ENCODE measurements at places on chromosomes 16 and 17.

GRCh38 chr17:55318081-55318480 is 53.3 kb downstream of the HLF start:
- no peak for DNase-seq

DNA sequence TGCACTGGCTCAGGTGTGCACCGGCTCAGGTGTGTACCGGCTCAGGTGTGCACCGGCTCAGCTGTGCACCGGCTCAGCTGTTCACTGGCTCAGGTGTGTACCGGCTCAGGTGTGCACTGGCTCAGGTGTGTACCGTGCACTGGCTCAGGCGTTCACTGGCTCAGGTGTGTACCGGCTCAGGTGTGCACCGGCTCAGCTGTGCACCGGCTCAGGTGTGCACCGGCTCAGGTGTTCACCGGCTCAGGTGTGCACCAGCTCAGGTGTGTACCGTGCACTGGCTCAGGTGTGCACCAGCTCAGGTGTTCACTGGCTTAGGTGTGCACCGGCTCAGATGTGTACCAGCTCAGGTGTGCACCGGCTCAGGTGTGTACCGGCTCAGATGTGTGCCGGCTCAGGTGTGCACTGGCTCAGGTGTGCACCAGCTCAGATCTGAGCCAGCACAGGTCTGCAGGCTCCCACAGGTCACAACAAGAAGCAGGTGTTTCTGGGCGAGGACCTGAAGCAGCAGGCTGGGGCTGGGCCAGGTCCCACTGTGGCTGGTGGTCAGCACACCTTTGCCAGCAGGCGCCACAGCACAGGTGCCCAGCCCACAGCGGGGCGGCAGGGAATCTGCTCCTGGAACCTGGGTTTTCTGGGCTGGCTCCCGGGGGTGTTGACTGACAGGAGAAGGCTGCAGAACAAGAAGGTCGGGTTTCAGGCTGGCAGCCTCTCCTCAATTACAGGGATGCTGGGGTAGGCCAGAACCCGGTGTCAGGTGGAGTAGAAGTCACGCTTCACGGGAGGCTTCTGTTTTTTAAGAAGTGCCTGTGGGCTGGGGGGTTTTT is 17.2 kb downstream of the METRNL start:
- no peak for DNase-seq

GRCh38 chr16:11356573-11357331 is 11.5 kb downstream of the RMI2 start:
- DNase-seq = no peak

- no peak for DNase-seq
These were observed 21.2 kb downstream of the ARHGAP17 start for GRCh38 chr16:24993722-24994686.

- no peak for DNase-seq
These were observed 330.8 kb upstream of the WSB1 start for GRCh38 chr17:26963163-26963503.

- no peak for DNase-seq
These were observed 137.5 kb upstream of the IRX3 start for GRCh38 chr16:54424043-54424451.

GRCh38 chr16:49750341-49751000 is 105.4 kb downstream of the ZNF423 start:
- DNase-seq = no peak

DNA sequence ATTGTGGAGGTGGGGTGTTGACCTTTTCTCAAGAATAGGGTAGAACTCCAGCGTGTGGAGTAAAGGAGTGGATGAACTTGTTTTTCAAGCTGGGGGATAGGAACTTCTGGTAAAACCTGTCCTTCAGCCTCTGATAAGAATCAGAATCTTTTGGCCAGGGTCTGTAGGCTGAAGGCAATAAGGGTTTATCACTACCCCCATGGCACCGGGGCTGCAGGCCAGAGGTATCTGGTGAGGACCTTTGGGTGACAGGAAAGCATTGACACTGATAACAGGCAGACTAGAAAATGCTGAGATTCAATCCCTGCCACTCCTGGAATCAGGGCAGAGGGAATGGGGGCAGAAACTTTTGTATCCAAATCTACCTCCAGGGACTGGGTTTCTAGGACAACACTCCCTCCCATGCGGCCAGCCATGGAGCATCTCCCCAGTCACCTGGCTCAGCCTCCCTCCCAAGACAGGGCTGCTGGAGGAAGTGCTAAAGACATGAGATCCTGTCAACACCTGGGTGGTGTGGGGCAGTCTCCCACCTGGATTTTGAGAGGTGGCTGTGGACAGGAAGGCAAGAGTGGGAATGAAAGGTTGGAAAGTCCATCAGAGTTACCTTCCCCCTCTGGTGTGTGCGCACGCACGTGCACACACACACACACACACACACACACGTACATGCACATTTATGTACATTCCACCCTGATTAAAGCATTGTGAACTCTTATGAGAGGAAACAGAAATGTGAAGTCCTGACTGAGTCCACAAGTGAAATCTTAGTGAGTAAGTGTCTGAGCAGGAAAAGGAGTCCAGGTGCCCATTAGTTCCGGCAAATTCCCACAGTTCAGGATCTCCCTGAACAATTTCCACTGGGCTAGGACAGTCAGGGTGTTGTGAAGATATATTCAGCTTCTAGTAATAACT is 53.1 kb upstream of the MARCHF10 start:
- no peak for DNase-seq

GRCh38 chr16:49639739-49640431 is 216.0 kb downstream of the ZNF423 start:
- no peak for DNase-seq

GRCh38 chr17:61750656-61751055 is 112.7 kb downstream of the BRIP1 start:
- no peak for DNase-seq

DNA sequence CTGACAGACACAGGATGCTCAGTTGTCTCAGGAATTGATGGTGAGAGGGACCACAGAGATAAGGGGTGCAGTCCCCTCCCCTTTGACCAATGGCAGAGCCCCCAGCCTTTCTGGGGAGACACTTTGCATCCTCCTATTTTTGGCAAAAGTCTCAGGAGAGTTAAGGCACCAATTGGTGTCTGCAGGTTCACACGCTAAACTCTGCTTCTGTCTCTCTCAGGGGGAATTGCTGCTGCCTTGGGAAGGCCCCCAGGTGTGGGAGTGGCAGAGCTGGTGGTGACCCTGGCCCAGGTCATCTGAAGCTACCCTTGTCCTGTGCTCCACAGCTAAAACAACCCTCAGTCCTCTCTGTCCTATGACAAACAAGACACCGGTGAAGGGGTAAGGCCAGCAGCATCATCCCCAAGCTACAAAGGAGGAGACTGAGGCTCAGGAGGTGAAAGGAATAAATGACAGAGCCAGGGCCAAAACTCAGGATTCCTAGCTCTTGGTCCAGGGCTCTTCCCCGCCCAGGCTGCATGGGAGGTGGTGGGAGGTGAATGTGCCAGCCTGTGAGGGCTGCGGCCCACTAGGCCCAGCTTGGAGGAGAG is 20.3 kb downstream of the OSBPL7 start:
- DNase-seq = no peak

- no peak for DNase-seq
These were observed 176.4 kb upstream of the CHMP6 start for GRCh38 chr17:80815151-80815681.

All from COLO829 (cell line).